SHP77 treated with DMSO at 0.1 percent for 48 hours (cell line): ENCODE measurements at places on chromosomes 12 and 14.

DNA sequence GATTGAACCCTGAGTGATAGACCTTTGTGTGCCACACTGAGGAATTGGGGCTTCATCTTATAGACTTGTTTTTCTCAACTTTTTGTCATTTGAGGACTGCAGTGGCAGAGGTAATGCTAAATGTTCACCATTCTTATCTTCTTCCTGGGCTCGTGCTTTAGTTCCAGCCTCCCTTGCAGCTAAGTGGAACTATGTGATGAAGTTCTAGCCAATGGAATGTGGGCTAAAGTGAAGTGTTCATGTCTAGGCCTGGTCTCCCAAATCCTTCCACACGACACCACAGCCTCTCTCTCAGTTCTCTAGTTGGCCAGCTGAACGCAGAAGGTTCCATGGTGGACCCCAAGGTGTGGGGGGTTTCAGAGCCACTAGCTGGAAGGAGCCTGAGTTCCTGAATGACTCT is 42.4 kb upstream of the CCDC63 start:
- no peak for DNase-seq

DNA sequence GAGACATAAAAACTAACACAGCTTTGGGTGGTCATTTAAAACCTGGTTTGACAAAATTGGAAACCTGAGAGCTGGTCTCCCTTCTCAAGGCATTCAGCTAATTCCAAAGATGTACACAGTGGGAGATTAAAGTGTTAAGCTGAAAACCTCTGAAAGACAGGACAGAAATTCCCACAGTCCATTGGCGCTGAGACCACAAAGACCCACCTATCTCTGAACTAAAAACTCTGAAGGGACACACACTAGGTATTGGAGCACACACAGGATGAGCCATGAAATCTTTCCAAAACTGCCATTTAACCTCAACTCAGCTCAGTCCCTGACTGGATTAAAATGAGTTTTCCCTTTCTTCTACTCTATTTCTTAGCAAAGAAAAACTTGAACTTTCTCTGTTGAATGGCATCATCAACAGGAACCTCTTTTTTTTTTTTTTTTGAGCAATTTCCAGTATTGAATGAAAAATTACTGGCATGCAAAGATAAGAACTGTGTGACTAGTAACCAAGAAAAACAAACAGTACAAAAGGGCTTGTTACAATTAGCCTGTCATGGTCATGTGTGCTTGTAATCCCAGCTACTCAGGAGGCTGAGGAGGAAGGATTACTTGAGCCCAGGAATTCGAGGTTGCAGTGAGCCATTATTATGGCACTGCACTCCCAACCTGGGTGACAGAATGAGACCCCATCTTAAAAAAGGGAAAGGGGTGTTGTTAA is 82.4 kb downstream of the IPO8 start:
- no peak for DNase-seq

DNA sequence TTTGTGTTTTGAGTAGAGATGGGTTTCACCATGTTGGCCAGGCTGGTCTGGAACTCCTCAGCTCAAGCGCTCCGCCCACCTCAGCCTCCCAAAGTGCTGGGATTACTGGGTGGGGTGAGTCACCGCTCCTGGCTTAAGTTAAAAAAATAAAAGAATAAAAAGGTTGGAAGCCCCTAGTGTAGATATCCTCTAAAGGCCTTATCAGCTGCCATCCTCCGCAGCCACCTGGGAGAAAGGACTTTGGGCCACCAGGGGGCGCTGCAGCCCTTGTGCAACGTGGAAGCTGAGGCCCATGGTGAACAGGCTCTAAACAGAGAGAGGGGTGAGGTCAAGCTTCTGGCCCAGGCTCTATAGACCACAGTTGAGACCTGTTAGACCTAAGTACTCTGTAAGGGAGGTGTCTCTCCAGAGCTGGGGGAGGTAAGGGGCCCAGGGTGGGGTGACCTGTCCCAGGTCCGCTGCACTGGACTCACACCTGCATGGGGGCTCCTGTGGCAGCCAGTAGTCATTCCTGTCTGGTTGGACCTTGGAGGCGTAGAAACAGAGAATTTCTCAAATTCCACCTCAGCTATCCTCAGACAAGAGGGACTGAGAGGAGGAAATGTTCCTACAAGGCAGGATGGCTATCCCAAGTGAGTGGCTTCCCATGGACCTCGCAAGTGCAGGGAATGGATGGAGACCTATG is 14.0 kb upstream of the RACGAP1 start:
- DNase-seq, result peak; percentile 15

GRCh38 chr12:39605996-39606395 is 13.6 kb downstream of the ABCD2 start:
- DNase-seq, result no peak

- DNase-seq, result no peak
These were observed 326.1 kb downstream of the BCL11B start for GRCh38 chr14:98945611-98946570.

DNA sequence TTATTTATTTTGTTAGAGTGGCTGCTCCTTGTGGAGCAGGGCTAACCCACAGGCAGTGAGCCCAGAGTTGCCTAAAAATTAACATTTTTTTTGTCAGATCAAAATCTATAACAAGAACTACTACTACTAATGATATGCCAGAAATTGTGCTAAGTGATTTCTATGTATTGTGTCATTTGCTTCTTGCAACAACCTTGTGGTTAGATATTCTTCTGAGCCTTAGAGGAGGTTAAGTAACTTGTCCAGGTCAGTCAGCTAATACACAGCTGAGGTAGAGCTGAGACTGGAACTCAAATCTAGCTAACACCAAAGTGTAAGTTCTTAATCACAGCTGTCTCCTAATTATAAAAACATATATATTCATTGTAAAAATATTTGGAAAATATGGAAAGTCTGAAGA is 29.8 kb downstream of the CFL2 start:
- DNase-seq, result no peak

GRCh38 chr14:31752867-31753661 is 191.9 kb downstream of the NUBPL start:
- no peak for DNase-seq

- DNase-seq, result no peak
These were observed 216.2 kb downstream of the CPNE8 start for GRCh38 chr12:38689195-38689594.

DNA sequence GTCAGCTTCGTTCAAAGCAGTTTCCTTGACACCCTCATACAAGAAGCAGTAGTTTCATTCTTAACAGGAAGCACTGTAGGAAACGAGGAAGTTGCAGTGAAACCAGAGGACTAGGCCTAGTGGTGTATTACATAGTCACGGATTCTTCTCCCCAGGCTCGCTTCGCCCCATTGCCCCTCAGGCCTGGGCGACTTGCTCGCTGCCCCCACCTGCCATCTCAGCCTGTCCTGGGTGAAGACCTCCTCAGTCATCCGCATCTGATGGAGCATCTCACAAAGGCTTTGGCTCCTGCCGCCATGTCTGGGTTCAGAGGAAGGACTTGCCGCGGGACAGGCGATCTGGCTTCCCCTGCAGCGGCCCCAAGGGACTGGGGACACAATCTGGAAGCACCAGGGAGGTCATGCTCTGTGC is 93.5 kb downstream of the LMNTD1 start:
- DNase-seq, result no peak

- DNase-seq, result no peak
These were observed 39.6 kb upstream of the ITPR2 start for GRCh38 chr12:26872625-26873024.

DNA sequence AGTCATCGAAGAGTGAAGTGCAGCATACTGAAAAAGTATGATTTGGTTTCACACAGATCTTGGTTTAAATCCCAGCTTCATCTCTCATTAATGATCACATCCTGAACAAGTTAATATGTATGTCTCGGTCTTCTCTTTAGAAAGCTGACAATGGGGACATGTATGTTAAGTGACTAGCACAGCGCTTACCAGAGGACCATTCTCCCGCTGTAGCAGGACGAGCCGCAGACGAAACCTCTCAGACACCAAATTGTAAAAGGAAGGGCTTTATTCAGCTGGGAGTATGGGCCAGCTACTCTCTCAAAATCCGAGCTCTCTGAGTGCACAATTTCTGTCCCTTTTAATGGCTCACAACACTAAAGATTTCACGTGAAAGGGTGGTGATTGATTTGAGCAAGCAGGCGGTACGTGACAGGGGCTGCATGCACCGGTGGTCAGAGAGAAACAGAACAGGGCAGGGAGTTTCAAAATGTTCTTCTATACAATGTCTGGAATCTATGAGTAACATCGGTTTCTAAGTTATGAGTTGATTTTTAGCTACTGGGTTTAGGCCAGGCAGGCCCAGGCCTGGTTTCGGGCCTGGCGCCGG is 682.4 kb downstream of the DIO2 start:
- DNase-seq, result no peak

- DNase-seq, result no peak
These were observed 20.1 kb upstream of the EIF2B2 start for GRCh38 chr14:74982661-74983060.

GRCh38 chr14:93984987-93985410 is 8.6 kb upstream of the ASB2 start:
- no peak for DNase-seq

DNA sequence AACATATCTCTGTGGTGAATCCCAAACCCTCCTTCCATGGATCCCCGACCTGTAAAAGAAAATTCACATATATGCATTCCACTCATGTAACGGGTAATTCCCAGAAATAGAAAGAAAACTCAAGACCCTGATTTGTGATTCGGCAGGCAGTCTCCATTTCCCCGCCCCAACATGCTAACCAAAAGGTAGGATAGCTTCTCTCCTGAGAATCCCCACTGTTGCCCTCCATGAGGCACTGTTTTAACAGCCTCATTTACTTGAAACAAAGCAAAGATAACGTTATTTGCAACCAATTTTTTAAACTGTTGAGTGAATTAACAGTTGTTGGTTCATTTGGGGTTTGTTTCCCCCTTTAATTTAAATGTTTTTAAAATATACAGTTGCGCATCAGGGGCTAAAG is 774 bp upstream of the SLC2A13 start:
- DNase-seq, result no peak

DNA sequence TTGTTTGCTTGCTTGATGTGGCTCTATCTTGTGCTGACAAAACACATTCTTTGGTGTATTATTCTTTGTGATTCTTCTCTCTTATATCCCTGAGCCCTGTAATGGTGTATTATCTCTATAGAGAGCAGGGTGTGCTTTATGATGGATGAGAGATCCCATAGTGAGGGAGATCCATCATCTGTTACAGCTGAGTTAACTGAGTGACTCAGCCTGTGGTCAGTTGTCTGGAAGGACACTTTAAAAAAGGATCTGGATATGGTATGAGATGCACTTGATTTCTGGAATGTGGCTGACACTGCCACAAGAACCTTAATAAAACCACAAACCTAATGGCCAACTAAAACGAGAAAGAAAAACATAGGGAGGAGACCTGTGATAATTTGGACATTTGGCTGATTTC is 461.4 kb upstream of the SYT1 start:
- DNase-seq, result peak; percentile 43
